ENCODE measurements at places on chromosomes 13 and 19.

DNA sequence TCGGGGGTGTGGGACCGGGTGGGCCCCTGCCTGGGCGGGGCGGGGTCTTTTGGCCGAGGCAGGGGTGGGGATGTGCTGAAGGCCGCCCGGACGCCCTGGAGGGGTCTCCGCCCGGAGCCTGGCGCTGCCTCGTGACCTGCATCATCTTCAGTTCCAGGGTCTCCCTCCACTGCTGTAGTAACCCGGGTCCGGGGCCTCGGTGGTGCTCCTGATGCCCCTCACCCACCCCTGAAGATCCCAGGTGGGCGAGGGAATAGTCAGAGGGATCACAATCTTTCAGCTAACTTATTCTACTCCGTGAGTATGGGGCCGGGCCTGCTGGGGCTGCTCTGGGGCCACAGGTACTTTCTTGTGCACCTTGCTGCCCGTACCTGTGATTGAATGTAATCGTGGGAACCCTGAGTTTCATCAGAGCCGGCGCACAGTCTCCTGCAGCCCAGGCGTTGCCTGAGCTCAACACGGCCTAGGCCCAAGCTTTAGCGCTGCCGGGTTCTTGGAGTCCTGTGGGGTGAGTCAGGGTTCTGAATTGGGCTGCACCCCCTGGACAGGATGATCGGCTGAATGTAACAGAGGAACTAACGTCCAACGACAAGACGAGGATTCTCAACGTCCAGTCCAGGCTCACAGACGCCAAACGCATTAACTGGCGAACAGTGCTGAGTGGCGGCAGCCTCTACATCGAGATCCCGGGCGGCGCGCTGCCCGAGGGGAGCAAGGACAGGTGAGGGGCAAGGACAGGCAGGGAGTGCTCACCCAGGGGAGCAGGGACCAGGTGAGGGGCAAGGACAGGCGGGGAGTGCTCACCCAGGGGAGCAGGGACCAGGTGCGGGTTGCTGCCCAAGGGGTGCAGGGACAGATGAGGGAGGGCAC is 10.5 kb downstream of the PEAK3 start:
- no peak for DNase-seq

GRCh38 chr19:15072930-15073647 is 8.9 kb upstream of the OR1I1 start:
- DNase-seq, result no peak

- DNase-seq, result peak; percentile 78
Measured at GRCh38 chr19:47435196-47435595, 15.9 kb upstream of the MEIS3 start.

DNA sequence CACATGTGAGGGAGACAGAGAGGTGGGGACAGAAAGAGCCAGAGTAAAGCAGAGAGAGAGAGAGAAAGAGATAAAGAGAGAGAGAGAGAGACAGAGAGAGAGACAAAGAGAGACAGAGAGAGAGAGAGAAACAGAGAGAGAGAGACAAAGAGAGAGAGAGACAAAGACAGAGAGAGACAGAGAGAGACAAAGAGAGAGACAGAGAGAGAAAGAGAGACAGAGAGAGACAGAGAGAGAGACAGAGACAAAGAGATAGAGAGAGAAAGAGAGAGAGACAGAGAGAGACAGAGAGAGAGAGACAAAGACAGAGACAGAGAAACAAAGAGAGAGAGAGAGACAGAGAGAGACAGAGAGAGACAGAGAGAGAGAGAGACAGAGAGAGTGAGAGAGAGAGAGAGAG is 4.2 kb upstream of the TTYH1 start:
- no peak for DNase-seq

DNA sequence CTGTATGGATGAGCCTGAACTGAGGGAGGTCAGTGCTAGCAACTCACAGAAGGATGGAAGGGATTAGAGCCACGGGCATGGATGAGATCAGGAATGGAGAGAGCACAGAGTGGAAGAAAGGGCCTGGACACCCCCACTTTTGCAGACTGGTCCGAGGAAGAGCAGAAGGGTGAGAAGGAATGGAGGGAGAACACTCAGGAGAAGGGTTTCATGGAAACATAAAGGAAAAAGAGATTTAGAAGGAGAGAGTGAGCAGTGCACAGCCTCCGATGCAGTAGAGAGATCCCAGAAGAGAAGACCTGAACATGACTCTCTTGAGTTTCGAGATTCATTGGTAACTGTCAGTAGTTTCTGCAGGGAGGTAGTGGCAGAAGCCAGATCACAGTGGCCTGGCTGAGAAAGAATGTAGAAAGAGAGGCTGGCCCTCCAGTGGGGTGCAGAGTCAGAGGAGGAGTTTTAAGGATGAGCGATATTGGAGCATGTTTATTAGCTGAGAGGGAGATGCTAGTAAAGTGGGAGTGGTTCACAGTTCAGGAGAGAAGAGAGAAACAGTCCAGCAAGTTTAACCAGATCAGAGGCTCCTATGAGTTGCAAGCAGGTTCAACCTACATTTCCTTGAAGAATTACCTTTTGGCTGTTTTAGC is 108.9 kb downstream of the ZAR1L start:
- DNase-seq, result no peak

GRCh38 chr13:23631311-23632047 is 61.3 kb downstream of the TNFRSF19 start:
- DNase-seq, result no peak

- no peak for DNase-seq
Measured at GRCh38 chr19:53511933-53512374, 26.0 kb upstream of the ZNF331 start.

GRCh38 chr13:112709825-112710783 is 20.3 kb downstream of the ATP11A start:
- no peak for DNase-seq

GRCh38 chr13:37870895-37871550 is 1.5 kb upstream of the TRPC4 start:
- no peak for DNase-seq

GRCh38 chr13:83731113-83731512 is 151.2 kb downstream of the SLITRK1 start:
- DNase-seq, result no peak

- no peak for DNase-seq
Measured at GRCh38 chr19:19530423-19530804, 1.7 kb downstream of the YJEFN3 start.

DNA sequence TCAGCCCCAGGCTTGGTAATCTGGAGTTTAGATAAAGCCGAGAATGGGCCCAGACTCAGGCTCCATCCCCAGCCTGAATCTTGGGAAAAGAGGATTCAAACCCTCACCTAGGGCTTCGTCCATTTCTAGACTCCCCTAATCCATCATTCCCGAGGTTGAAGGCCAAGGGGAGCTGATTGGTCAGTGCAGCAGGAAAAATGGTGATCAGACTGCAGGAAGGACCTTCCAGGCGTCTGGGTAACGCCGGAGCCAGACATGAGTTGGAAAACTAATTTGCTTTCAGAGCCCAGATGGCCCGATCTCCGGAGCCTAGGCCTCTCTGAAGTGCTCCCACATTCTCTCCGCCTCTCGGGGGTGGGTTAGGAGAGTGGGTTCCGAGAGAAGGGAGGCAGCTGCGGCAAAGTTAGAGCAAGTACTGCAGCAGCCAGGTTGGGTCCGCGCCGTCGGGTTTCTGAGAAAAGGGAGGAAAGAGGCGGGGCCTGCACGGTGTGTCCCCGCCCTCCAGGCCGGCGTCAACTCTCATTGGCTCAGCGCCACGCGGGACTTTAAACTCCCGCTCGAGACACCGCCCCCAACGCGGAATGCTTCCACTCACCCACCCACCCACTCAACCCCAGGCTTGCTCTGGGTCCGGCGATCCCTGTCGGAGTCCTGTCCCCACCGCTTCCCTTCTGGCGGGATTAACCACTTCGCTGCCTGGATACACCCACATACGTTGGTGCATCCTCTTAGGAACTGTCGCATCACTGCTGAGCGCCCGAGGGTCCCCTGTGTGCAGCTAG is 788 bp upstream of the RTBDN start:
- peak; percentile 36 for DNase-seq

DNA sequence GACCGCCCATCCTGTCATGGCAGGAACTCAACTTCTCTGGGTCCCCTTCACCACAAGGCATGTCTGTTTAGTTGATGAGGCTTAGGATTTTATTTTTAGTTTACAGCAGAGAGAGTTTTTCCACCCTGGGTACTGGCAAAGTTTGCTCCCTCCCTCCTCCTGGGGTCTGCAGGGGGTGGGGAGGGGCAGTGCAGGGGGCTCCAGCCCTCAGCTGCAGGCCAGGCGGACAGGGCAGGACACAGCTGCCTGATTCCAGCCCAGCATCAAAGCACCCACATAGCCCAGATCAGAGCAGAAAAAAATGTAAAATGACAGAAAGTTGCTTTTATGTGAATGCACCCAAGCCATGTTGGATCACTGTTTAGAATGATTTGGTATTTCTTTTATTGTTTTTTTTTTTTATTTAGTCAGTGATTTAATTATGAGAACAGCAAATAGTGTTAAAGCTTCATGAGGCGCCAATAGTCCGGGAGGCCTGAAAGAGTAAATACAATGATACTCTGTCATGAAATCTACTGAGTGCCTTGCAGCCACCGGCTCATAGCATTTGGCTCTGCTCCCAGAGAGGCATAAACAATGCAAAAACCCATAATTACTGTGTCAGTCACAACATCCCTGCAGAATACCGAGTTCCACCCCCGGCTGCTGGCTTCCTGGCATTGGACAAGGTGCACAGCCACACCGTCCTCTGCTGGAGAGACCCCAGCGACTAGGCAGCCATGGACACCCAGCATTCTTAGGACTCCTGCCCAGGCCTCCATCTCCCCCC is 923.5 kb downstream of the UQCRFS1 start:
- no peak for DNase-seq

GRCh38 chr13:43831088-43831487 is 44.3 kb upstream of the ENOX1 start:
- DNase-seq, result no peak

- DNase-seq, result no peak
Measured at GRCh38 chr19:11446652-11447301, 11.3 kb downstream of the PRKCSH start.

DNA sequence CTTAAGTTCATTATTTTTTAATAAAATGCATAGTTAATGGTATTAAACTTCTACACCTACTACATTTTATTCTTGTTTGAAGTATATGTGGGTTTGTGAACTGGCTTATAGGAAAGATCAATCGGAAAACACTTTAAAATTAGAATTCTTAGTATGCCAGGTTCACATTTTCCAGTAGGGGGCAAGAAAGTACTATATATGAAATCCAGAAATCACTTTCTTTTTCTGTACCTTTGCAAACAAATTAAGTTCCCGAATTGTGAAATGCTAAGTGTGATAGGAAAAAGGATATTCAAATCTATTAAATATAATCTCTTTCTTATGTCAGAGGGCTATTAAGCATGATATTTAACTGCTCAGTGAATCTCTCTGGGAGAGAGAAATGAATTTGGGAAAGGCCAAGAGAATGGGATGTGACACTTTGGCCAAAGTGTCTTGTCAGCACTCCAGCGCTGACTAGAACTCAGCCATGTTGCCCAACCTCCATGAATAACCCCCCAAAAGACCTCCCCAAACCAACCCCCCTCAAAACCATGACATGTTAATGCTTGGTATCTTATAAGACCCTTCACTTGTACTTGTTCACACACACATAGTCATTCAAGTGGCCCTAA is 122.6 kb upstream of the SLC10A2 start:
- DNase-seq, result peak; percentile 25

DNA sequence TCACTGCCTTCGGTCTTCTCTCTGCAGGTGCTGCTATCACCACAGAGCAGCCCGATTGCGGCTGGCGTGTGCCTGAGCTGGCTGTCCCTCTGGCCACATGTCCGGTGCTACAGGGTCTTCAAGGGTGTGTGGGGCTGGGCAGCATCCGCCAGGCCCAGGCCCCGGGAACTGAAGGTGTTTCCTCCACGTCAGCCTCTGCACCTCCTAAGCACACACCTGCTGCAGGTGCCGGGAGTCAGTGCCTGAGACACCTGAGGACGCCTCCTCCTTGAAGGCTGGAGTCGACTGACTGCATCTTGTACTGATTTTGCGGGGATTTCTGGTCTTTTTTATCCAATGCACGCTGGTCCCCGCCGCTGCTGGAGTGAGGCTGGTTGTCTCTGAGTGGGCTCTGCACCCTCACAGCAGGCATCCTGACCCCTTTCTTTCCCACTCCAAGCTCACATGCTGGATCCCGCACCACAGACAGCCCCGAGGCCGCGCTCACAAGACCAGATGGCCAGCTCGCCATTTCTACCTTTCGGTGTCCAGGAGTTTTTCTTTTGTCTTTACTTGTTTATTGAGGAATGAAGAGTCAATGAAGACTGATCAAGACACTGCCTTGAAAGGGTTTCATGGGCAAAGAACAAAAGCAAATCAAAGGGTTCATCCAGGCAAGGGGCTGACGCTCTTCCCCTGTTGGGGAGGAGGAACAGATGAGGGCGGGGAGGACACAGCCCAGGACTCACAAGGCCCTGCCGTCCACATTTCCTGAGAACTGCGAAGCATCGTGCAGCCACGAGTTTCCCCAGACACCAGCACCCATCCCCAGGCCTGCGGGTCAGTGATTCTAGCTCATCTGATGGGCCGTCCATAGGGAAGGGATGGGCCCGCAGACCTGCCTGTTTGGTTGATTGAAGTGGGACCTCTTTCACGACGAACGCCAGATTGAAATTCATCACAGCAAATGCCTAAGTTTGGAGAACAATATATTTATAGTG is 203.8 kb upstream of the SOX1 start:
- no peak for DNase-seq

GRCh38 chr13:60696602-60697001 is 299.6 kb downstream of the TDRD3 start:
- no peak for DNase-seq

DNA sequence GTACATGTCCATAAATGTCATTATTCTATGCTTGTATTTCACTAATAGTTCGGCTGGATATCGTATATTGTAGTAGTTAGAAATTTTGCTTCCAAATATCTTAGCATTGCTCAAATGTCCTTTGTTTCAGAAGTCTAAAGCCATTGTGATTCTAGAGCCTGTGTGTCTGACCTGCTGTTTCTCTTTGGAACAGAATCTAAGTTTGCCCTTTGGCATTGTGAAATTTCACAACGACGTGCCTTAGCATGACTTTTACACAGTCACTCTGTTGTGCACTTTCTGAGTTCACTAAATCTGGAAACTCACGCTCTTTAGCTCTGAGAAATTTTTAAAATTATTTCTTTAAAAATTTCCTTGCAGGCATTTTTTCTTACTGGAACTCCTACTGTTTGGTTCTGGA is 152.2 kb downstream of the TBC1D4 start:
- DNase-seq, result no peak
